ENCODE measurements at places on chromosomes 7 and 10.

DNA sequence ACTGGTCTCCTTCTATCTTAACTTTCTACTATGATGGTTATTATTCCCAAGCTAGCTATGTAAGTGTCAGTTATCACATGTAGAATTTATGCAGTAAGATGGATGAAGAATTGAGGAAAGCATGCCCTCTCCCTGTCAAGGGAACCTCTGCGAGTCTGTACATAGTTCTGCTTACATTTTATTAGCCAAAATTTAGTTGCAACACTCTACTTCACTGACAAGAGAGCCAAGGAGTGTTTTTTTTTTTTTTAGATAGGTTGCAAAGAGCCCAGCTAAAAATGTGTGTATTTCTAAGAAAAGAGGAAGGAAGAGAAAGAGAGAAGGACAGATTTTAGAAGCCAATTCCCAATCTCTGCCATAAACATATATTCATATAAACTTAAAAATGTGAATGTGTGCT is 357.7 kb upstream of the LRRN3 start:
- DNase-seq: no peak

DNA sequence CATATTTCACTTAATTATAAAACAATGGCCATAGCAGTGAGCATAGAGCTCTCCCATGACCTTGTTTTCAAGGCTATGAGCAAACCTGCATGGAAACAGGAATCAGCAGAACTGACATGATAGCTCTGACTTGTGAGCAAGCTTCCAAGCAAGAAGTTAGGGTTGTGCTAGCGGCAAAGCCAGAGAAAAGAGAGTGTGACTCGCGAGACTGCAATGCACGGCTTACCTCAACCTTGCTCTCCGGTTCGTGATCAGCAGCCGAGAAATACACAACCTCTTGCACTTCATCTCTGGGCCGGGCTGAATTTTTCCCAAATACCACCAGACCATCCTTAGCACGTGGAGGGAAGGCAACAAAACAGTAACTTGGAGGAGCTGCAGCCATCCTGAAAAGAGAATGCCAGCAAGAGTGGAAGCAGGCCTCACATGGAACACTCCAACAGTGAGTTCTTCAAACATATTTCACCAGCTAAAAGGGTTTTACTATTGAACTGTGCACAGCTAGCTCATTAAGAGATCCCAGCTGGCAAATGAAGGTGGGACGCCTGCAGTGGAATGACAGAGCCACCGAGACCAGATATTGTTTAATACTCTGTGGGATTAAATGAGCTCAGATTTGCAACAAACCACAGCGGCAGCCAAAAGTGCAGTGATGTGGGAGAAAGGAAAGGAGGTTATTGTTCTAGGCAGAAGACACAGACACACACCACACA is 20.8 kb downstream of the SCRN1 start:
- no peak for DNase-seq

DNA sequence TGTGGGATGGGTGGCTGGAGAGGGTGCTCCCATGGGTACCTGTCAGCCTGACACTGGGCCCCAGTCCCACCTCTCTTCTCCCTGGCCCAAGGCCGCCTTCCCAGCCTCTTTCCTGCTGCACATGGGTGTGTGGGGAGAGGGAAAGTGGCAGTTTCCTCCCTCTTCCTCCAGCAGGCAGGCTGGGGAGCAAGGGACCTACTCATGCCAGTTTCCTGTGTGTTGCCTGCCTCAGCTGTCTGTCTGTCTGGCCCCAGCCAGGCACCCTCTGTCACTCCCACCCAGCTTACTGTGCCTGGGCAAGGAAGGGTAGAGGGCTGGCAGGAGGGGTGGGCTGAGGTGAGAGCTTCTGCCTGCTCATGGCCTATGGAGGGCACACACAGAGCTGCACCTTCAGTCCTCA is 46.3 kb upstream of the PCBD1 start:
- DNase-seq: no peak

- DNase-seq: no peak
These were observed 22.8 kb downstream of the FAM107B start for GRCh38 chr10:14751921-14752320.

DNA sequence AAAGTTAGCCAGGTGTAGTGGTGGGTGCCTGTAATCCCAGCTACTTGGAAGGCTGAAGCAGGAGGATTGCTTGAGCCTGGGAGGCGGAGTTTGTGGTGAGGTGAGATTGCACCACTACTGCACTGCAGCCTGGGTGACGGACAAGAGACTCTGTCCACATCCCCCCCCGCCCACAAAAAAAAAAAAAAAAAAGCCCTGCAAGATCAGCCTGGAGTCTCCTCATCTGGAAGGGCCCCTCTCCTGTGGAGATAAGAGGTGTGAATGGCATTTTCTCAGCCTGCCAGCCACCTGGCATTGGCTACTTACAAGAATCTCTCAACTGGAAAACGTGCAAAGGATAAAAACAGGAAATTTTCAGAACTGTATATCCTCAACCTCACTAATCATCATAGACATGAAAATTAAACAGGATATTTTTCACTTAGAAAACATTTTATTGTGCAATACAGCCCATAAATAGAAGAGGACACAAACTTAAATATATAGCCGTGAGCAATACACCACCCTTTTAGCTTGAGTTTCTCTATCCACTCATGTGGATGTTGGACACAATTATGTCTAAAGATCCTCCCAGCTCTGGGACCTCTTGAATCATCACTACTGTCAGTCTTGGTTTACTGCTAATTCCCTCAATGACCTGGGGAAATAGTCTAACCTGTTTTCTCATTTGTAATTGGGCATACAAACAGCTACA is 11.3 kb upstream of the TSPAN15 start:
- peak; percentile 94 for DNase-seq

- DNase-seq: no peak
These were observed 204.1 kb downstream of the KCNMA1 start for GRCh38 chr10:77433546-77433945.

DNA sequence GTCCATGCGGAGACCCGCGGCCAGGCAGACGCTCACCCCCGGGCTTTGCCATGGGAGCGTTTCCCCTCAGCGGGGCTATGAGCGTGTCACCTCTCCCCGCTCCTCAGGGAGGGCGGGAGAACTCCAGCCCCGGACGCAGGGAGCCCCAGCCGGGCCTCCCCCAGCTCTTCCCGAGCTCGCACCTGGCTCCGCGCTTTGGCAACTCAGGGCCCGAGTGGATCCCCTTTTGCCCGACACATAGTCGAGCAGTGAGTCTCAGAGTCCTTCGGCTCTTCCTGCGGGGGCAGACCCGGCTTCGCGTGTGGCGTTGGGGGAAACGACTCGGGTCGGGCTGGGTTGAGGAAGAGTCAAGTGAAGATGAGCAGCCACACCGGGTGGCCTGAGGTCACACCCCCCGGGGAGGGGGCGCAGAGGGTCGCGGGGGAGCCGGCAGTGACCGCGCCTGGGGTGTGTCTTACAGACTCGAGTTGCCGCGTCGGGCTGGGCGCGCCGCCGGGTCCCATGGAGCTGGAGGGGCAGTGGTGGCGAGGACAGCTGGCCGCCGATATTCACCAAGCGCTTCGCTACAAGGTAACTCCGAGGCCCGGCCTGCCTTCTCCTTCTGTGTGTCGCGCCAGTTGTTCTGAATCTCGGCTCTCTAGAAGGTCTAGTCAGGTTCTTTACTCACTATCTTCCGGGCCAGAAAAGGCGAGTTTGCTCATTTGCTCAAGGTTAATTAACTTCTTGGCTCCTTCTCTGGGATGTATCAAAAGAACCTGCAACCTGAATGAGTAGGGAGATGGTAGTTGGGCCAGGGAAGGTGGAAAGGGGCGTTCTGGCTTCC is 721 bp downstream of the CCNJ start:
- peak; percentile 85 for DNase-seq

DNA sequence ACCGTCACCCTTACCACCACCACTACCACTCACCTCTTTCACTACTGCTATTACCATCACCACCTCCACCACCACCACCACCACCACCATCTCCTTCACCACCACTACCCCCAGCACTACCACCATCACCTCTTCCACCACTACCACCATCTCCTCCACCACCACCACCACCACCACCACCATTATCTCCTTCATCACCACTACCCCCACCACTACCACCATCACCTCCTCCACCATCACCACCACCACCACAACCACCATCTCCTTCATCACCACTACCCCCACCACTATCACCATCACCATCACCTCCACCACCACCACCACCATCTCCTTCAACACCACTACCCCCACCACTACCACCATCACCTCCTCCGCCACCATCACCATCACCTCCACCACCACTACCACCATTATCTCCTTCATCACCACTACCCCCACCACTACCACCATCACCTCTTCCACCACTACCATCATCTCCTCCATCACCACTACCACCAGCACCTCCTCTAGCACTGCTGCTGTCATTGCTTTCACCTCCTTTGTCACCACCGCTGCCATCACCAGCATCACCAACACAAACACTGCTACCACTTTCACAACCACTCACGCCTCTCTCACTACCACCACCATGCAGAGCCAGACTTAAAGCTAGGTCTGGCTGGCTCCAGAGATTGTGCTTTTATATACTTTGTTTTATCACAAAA is 109.3 kb downstream of the ICA1 start:
- no peak for DNase-seq

GRCh38 chr7:28686418-28686800 is 271.7 kb downstream of the TRIL start:
- peak; percentile 29 for DNase-seq

GRCh38 chr7:2019711-2020511 is 212.8 kb downstream of the MAD1L1 start:
- DNase-seq: peak; percentile 93

- no peak for DNase-seq
These were observed 96.8 kb downstream of the TCERG1L start for GRCh38 chr10:131214521-131215244.

- no peak for DNase-seq
These were observed 51.2 kb upstream of the SORCS3 start for GRCh38 chr10:104589871-104590270.

DNA sequence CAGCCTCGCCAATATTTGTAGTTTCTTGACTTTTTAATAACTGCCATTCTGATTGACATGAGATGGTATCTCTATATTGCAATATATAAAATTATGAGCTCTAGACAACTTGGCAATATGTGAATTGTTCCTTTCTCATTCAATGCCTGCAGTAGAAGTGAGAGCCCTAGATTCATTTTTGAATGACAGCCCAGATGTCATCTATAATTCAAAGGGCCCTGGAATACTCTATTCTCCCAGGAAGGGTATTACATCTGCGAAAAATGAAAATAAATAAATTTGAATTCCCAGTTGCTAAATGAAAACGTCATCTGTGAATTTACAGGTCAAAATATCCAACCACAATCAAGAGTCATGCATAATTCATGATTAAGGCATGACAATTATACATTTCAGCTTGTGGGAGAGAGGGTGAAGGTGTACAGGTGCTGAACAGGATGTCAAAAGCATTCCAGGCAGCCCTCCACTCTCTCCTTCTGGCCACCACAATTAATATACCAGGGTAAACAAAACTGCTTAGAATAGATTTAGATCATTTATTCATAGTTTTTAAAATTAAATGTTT is 1147.3 kb downstream of the XPNPEP1 start:
- no peak for DNase-seq

DNA sequence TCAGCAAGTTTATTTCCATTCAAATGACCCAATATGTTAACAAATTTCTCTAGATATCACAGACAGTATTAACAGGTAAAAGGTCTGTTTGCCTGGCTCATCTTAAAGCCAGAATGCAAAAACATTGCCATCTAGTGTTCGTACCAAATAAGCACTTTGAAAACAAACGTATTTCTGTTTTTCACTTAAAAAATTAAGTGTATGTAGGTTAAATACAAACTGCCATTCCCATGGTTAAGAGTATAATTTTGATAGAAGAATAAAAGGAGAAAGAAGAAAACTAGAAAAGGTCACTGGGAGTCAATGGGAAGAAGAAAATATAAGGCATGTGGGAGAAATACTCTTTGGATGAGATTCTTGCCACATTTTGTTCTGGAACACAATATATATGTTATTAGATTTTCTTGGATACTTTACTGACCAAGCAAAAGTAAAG is 51.0 kb downstream of the ORC5 start:
- peak; percentile 49 for DNase-seq

GRCh38 chr7:135913404-135913803 is 63.8 kb downstream of the MTPN start:
- DNase-seq: peak; percentile 56

DNA sequence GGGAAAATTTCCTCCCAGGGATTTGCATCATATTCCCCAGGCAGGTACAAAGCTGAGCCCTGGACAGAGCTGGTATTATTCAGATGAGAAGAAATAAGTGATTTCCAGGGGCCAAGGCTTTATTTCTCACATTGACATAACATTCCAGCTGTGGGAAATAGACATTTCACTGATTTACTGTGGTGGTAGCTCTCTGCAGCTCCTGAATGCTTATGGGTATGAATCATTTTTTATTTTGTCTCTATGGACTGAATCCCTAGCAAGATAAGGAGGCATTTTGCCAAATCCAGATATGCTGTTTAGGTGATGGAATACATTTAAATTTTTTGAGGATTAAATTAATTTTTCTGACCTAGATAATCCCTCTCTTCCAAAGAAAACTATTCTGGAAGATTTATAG is 97.9 kb downstream of the MTPN start:
- DNase-seq: no peak

DNA sequence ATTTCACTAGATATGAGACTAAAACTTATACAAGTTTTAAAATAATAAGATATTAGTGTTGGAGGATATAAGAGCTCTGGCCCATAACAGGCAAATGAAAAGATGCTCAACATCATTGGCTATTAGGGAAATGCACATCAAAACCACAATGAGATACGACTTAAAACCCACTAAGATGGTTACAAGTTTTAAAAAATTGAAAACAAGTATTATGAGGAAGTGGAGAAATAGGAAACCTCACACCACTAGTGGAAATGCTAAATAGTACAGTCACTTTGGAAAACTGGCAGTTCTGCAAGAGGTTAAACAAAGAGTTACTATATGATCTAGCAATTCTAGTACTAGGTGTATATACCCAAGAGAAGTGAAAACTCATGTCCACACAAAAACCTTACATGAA is 17.2 kb downstream of the PANK1 start:
- DNase-seq: peak; percentile 24

DNA sequence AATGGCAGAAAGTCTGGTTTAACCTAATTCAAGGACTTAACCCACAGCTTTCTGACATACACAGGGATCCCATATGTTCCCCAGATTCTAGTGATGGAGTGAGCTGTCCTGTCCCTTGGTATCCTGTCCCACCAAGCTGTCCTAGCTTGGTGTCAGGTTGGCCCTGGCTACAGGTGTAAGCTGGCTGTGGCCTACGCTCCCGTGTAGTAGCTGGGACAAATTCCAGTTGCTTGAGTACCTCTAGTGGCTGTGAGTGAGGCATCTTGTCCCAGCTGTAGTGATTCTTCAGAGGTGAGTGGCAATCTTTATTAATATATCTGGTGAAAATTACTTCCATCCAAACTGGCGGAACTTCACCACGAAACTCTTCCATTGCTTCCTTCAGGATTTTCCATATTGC is 105.2 kb upstream of the FAM171A1 start:
- DNase-seq: no peak

GRCh38 chr7:33562996-33563395 is 342.3 kb upstream of the BMPER start:
- DNase-seq: no peak

Data from NB4 (cell line).